ENCODE measurements at places on chromosomes 12 and 14.

DNA sequence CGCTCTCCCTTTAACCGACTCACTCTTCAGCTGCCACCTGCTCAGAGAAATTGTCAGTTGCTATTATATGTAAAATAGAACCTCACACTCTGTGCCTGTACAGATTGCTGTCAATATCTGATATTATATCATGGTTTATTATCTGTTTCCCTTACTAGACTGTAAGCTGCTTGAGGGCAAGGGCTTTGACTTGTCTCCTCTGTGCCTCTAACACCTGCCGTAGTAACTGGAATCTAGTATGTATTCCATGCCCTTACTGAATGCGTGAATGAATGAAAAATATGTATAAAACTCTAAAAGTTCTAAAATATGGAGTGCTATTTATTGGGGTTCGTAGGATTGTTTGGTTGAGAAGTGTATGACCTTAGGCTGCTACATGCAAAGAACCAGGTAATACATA lies 1.7 kb upstream of the CD69 start:
- no peak for DNase-seq

GRCh38 chr12:80617733-80618132 lies 89.7 kb upstream of the MYF6 start:
- no peak for DNase-seq

- no peak for DNase-seq
These were observed 31.3 kb downstream of the RILPL1 start for GRCh38 chr12:123502163-123502704.

GRCh38 chr12:26786865-26787514 lies 46.0 kb downstream of the ITPR2 start:
- DNase-seq, result no peak

- no peak for DNase-seq
These were observed 795 bp upstream of the ACOT2 start for GRCh38 chr14:73567951-73568885.

All from central memory CD8-positive, alpha-beta T cell (primary cell).